Choroid plexus epithelial cell (primary cell): ENCODE measurements at places on chromosomes 1 and 21.
A peak's percentile ranks its signal among the peaks of the same experiment; 100 is the strongest.

DNA sequence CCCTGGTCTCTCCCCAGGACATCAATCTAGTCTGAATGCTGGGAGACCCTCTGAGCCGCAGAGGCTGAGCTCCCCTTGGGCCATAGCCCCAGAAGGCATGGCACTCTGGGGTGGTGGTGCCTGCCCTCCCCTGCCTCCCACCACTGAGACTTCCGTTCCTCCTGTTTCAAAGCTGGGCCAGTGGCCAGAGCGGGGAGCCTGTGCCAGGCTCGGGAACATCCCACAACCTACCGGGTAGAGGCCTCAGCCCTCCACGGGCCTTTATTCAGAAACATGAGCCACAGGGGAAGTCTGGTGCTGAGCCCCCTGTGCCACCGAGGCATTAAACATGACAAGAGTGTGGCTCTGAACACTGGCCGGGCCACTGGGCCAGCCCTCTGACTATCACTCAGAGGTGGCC is 8.1 kb downstream of the CCDC24 start:
- no peak for DNase-seq

- no peak for DNase-seq
Measured at GRCh38 chr1:41958015-41958673, 39.4 kb upstream of the HIVEP3 start.

DNA sequence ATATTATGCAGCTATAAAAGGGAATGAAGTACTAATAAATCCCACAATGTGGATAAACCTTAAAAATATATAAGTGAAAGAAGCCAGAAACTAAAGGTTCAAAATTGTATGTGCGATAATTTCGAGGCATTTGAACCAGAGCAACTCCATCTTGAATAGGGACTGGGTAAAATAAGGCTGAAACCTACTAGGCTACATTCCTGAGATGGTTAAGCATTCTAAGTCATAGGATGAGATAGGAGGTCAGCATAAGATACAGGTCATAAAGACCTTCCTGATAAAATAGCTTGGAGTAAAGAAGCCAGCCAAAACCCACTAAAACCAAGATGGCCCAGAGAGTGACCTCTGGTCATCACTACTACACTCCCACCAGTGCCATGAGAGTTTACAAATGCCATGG is 103.1 kb downstream of the SLC16A1 start:
- no peak for DNase-seq

DNA sequence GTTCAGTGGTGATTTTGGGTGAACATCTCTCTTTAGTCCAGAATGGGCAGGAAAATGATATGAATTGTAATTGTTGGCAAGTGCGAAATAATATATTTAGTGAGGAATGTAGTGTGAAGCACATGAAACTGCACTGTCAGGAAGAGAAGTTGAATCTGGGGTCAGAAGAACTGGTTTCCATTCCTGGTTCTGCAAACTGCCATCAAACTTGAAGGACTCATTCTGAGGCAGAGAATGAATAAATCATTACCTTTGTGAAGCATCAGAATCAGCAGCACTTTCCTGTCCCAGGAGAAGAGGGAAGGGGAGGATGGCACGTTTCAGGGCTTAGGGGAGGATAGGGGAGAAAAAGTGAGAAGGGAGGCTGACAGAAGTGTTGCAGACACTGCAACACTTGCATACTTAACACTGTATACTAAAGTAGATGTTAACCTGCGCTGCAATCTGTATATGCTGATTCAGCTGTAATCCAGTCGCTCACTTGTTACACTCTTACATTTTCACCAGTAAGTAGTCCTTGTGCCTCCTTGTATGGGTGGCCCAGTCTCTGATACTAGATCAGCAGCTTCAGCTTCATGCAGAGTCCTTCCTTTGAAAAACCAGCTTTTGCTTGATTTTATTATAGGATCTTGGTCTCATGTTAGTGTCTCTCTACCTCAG is 10.5 kb upstream of the RPTN start:
- DNase-seq, result no peak

DNA sequence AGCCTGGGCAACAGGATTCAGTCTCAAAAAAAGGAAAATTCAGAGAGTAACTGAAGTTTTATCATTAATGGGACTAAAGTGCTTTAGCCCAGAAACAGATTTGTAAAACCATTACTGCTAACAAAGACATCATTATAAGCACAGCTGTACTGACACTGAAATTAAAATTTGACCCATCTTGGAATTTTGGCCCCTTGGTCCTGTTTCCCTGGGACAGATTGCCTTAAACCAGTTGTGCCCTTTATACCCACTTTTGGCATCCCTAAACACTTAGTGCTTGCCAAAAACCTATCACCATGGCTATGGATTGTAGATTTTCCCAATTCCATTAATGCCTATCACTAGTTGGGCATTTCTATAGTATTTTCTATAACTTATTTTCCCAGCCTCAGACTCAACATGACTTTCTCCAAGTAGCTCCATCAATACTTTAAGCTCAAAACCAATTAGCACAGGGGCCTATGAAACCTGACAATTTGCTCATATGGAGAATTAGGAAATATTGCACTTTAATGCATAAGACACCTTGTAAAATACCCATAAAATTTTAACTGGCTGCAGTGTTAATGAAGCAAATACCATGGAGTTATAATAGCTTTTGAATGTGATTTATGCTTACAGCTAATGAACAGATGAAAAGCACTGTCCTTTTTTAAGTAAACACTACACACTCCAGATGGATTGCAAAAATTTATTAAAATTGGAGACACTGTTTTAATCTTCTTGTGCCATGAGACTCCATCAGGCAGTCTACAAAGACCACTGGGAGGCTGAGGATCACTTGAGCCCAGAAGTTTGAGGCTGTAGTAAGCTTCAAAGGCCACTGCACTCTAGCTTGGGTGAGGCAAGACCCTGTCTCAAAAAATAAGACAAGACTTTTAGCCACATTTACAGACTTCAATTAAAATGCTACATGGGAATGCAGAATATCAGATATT is 4.3 kb downstream of the GAS5 start:
- DNase-seq, result no peak

- DNase-seq, result no peak
Measured at GRCh38 chr1:21666576-21667320, 2.4 kb downstream of the RAP1GAP start.

- peak; percentile 69 for DNase-seq
Measured at GRCh38 chr1:41418857-41419583, 57.8 kb downstream of the FOXO6 start.

DNA sequence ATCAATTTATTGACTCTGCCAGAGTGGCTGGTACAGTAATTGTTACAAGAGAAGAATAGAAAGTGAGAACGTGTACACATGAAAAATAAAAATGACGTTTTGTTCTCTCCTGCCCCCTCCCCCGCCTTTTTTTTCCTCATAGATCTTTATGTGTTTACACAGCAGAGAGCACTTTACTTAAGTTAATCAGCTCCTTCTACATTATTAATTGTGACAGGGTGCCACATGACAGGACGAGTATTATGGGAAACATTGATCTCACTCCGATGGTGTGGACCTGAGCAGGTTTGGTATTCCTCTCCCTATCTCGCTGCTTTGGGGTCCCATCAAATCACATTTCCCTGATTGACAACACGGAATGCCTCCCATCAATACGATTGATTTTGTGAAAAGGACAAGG is 285.7 kb downstream of the TM2D1 start:
- DNase-seq, result no peak

- peak; percentile 30 for DNase-seq
Measured at GRCh38 chr1:28412731-28413130, 43.2 kb downstream of the PHACTR4 start.

- DNase-seq, result peak; percentile 23
Measured at GRCh38 chr1:118563981-118564951, 379.2 kb upstream of the SPAG17 start.

- no peak for DNase-seq
Measured at GRCh38 chr1:30876451-30877204, 31.9 kb downstream of the SDC3 start.

DNA sequence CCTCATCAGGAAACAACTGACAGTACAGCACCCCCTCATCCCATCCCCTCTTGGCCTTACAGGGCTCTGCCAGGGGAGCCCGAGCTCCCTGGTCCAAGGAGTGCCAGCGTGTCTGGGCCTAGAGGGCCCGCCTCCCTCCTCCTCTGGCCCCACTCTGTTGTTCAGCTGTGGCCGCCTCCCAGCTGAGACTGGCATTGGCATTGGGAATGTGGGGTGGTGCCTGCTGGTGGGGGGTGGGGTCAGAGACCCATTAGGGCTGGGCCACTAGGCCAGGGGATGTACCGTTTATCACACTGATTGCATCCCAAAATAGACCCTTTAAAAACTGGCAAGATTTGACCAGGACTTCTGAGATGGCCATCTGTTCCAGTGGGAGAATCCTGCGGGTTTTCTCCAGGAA is 1.4 kb downstream of the LDLRAP1 start:
- no peak for DNase-seq

DNA sequence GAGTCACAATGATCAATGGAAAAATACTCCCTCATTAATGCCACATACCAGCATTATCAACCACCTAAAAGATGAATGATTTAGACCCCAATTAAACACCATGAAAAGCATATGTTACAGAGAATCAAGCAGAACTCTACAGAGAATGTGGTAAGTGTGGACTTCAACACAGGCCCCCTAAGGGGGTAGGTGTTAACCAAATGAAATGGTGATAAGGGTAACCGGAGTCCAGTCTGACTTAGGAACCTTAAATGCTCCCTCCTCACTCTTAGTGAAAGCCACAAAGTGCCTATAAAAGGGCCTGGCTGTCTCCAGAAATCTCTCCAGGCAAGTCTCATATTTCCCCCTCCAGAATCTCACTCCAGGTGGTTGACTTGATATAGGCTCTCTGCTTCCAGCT is 149.2 kb upstream of the FOXD3 start:
- DNase-seq, result no peak

GRCh38 chr1:8560035-8560434 is 242.1 kb downstream of the SLC45A1 start:
- no peak for DNase-seq

DNA sequence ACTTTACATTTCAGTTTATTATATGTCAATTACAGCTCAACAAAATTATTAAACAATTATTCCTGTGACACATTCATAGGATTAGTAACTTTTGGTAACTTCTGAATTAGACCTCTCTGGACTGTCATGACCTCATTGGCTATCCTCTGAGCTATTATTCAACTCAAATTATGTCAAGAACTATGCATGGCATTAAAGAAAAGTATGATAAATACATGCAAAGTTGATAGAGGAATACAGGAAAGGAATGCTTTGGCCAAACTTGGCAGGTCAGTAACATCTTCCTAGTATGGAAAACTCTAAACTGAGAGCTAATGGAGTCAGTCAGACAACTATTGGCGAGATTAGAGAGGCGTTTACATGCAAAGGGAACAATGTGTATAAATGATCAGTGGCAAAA is 158.4 kb downstream of the DUSP10 start:
- DNase-seq, result no peak

- DNase-seq, result peak; percentile 58
Measured at GRCh38 chr1:61953076-61953789, 211.0 kb downstream of the PATJ start.

DNA sequence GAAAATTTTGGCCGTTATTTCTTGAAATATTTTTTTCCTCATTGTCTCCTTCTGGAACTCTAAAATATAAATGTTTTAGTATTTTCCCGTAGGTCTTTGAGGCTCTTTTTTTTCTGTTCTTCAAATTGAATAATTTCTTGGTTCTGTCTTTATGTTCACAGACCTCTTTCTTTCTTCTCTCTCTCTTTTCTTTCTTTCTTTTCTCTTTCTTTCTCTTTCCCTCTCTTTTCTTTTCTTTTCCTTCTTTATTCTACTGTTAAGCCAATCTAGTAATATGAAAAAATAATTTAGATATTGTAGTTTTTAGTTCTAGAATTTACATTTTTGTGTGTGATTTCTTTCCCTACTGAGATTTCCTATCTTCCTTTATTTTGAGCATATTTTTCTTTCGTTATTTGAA is 30.1 kb downstream of the CLIC4 start:
- DNase-seq, result no peak

DNA sequence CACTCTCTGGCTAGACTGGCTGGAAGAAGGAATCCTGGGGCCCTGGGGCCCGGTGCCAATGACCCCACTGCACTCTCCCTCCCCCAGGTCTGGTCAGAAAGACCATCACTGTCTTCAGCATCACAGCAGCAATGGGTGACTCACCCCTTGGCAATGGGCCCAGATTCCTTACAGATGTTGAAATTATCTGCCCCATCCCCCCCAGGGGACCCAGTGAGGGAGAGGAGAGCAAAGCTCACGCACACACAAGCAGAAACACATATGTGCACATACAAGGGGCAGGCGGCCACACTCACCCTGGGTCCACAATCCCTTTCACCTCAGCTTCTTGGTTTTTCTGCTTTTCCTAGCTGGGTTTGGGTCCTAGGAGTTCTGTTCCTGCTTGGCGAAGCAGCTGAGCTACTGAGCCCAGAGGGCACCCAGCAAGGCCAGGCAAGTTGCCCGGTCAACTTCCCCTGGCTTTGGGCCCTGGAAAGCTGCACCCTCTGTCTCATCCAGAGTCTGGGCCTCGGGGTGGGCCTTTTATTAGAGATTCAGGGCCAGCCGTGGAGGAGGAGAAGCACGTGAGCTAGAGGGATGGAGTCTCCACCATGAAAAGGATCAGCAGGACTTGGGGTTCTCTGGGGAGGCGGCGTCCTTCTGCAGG is 2.6 kb downstream of the COL16A1 start:
- DNase-seq, result peak; percentile 98

DNA sequence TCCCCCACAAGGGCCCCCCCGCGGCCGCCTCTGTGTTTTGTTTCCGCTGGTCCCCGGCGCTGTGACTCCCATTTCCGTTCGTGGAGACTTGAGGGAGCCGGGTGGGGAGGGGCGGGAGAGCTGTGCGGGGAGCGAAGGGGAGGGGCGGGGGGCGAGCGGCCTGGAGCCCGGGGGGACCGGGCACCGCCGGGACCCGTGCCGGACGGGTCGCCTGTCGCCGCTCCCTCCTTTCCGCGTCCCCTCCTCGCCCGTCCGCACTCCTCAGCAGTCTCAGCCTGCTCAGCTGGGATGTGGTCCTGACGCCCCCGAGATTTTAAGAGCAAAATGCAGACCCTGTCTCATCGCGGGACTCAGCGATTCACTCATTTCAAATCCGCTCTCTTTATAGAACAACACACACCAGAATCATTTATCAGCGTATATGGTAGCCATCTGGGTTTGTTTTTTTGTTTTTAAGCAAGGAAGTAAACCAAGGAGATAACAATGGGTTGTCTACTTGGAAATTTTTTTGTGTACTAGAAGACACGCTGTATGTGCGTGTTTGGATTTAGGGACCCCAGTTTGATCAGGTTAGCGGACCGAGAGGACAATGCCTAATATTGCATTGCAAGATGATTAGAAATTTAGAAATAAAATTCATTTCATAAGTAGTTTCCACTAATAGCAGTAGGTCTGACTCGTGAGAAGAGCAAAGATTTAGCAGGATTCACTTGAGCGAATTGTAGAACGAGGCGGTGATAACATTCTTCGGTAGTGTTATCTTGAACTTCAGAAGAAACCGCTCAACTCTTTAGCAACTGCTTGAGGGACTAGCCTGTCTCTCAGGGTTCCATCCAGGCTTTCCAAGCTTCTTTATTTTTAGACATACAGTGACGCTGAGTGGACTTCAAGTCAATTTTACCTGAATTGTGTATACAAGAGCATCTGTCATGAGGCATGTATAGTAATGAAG is 1.1 kb downstream of the GABPA start:
- peak; percentile 81 for DNase-seq

GRCh38 chr1:97726386-97726785 is 194.4 kb downstream of the DPYD start:
- no peak for DNase-seq
